ENCODE measurements at places on chromosomes 4 and X.

- DNase-seq, result no peak
These were observed 87.8 kb upstream of the FAM241A start for GRCh38 chr4:112057470-112057869.

DNA sequence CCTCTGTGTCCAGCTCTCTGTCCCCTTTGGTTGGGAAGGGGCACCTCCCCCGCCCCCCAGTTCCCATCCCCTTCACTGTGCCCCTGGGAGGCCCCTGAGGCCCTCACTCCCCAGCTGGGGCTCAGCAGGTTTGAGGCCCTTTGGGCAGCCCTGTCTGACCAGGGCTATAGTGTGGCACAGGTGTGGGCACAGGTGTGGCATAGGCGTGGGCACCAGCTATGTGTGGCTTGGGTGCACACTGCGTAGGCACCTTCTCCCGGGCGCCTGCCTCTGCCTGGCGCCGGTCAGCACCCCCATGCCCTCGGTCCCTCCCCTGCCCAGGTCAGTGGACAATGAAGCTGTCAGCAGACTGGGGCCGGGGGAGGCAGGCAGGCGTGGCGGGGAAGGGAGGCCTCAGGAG, 7.5 kb upstream of the FGFR3 start:
- DNase-seq, result no peak

DNA sequence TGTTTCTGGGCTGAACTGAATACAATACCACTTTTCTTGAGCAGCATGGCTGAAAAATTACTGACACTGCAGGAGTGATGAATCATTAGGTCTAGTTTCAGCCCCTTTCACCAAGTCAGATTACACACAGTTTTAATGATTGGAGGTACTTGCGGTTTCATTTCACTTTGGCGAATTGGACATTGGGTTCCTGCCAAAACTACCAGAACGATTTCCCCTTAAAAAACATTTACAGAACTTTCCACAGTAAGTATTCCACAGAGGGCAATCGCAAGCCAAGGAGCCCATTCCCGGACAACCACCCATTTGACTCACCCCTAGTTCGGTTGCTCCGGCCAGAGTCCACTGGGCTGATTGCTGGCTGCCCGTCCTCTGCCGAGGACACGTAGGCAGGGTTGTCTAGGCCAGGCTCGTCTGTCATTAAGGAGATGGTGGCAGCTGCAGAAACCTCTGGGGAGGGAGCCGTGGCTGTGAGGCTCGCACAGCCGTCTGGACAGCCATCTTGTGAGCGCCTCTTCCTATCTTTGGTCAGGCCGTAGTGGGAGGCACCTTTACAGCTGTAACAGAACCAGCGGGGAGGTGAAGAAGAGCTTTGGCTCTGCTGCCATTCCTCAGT, 83.5 kb downstream of the LNX1 start:
- DNase-seq, result no peak

DNA sequence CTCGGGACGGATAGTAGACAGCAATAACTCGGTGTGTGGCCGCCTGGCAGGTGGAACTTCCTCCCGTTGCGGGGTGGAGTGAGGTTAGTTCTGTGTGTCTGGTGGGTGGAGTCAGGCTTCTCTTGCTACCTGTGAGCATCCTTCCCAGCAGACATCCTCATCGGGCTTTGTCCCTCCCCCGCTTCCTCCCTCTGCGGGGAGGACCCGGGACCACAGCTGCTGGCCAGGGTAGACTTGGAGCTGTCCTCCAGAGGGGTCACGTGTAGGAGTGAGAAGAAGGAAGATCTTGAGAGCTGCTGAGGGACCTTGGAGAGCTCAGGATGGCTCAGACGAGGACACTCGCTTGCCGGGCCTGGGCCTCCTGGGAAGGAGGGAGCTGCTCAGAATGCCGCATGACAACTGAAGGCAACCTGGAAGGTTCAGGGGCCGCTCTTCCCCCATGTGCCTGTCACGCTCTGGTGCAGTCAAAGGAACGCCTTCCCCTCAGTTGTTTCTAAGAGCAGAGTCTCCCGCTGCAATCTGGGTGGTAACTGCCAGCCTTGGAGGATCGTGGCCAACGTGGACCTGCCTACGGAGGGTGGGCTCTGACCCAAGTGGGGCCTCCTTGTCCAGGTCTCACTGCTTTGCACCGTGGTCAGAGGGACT, 5.7 kb upstream of the MSANTD1 start:
- no peak for DNase-seq

- DNase-seq, result no peak
These were observed 1.2 kb upstream of the AMER1 start for GRCh38 chrX:64206556-64207162.

DNA sequence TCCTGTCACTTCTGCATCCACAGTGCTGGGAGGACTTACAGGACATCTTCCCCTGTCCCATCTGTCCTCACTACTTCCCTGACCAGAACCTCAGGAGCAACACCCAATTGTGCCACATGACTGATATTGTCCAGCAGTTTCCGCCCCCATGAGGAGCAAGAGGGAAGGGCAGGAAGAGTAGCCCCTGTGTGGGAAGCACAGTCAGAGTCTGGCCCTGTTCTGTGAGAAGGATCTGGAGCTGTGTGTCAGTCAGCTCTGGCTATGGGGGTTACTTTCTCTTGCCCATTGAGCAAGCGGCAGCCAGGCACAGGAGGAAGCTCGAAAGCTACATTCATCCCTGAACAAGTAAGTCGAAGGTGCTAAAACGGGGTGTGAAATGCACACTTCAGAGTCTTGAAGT, 14.8 kb upstream of the TRIM60 start:
- no peak for DNase-seq

- no peak for DNase-seq
These were observed 201.6 kb downstream of the STIM2 start for GRCh38 chr4:27062256-27062655.

DNA sequence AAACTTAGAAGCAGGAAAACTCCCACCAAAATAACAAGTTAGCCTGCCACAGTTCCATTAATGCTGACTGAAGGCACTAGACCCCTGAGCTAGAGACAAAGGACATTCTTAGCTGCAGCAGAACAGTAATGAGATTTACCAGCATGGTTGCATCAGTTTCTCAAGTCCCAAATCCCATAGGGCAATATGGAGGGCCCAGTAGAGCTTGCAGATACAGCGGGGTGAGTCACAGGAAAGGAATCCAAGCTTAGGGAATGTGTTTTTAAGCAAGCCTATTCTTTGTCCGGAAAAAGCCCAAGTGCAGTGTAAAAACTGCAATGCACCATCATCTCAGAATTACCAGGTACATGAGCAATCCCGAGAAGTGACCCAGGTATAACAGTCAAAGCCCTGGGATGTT, 51.3 kb upstream of the EXOC1L start:
- DNase-seq, result peak; percentile 70

DNA sequence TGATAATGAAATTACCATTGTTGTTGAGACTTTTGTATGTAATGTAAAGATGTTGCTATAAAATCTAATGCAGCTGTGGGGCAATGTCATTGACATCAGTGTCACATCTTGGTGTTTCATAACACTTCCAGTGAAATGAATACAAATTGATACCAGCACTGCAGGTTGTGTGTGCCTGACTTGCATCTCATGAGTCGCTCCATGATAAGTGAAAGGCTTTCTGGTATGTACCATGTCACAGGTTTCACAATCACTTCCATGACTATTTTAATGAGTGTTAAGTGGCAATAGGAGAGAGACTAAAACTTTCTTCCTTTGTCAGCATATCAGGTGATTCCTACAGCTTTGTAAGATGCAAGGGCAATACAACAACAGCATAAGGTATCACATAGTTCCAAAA, 94.4 kb downstream of the ABCB7 start:
- no peak for DNase-seq

GRCh38 chr4:186949847-186950246, 226.2 kb upstream of the FAT1 start:
- DNase-seq, result no peak

GRCh38 chrX:25600776-25601175, 537.4 kb upstream of the MAGEB18 start:
- DNase-seq, result no peak

DNA sequence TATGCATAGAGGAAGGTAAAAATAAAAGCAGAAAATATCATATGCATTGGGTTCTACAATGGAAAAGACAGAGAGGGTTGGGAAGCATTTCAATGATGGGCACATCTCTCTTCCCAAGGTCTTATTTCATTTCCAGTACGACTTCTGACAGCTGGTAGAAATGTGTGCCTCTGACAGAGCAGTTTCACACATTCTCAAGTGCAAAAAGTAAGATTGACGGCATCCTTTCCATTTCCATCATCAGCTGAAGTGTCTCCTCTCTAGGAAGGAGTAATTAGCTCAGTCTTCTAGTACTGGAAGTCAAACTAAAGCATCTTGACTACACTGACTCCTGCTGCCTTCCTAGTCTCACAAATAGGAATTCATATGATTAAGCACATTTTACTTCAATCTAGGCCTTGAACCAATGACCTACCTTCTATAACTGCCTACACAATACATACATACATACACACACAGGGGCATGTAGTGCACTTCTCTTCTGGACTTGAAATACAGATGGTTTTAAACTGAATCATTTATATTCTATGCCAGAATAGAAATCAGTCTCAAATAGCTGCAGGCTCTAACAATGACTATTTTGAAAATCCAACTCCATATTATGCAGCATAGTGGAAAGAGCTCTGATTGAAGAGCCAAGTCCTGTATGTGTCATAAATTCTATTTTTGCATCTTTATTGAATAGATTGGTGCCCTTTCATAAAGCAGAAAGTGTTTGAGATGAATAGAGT, 473.4 kb downstream of the INPP4B start:
- DNase-seq, result no peak
